ENCODE measurements at places on chromosomes 7 and 10. TPM values are rescaled to one million over a fixed set of nuclear protein-coding genes. Genes with fewer than 3 reads are reported as not detected.

MSMB gene
- not detected for total RNA-seq

ITGA8 gene
- total RNA-seq, result 0.37 TPM

EMX2 gene
- 1.1 TPM for total RNA-seq

CNTNAP2 gene
- 12.9 TPM for total RNA-seq

TUBAL3 gene
- total RNA-seq, result not detected

CYP2E1 gene
- 0.49 TPM for total RNA-seq

FZD1 gene
- 9.2 TPM for total RNA-seq

DNA sequence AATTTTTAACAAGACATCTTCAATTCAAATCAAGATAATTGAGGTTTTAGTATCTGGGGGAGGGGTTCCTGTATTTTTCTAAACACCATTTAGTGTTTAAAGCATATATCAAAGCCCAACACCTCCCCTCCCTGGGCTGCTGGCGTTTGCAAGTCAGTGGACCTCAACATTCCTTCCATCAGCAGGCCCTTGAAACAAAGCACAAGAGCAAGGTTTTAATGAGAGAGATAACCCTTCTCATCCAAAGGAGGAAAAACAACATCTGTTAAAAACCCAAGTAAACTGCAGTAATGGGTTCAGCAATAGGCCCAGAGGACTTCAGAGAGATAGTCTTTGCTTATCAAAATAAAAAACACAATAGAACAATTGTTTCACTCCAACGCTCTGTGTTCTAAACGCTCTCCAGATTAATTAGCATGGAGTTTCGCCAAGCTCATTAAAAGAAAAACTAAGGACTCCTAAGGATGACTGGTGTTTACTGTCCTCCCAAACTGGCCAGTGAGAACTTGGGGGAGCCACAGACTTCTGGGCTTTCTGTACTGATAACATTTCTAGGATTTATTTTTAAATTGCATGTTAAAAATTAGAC lies 2.5 kb downstream of the JCAD start:
- no peak overlapping the region for H3K27ac ChIP-seq
- H3K4me1 ChIP-seq, result peaks cover 19% of the 10 kb centered on the region
- H3K27me3 ChIP-seq, result peaks cover 55% of the 10 kb centered on the region
- H3K36me3 ChIP-seq, result no peaks in the 10 kb centered on the region

GRCh38 chr7:149093228-149093627 lies 2.7 kb upstream of the ZNF786 start:
- H3K4me3 ChIP-seq, result peak overlapping the region; percentile 77
- H3K36me3 ChIP-seq, result peaks cover 5% of the 10 kb centered on the region
- peaks cover 15% of the 10 kb centered on the region for H3K4me1 ChIP-seq
- H3K27me3 ChIP-seq, result no peaks in the 10 kb centered on the region
- no peak overlapping the region for H3K27ac ChIP-seq
- no peak for DNase-seq

GRCh38 chr7:116509982-116510579 lies 10.5 kb downstream of the CAV2 start:
- peaks cover 10% of the 10 kb centered on the region for H3K4me1 ChIP-seq
- no peak overlapping the region for H3K4me3 ChIP-seq
- DNase-seq, result no peak
- H3K36me3 ChIP-seq, result no peaks in the 10 kb centered on the region
- H3K27ac ChIP-seq, result no peak overlapping the region

- H3K27ac ChIP-seq, result no peak overlapping the region
- no peaks in the 10 kb centered on the region for H3K36me3 ChIP-seq
- H3K4me1 ChIP-seq, result no peaks in the 10 kb centered on the region
- no peak for DNase-seq
Observed at GRCh38 chr7:98329791-98330373, 48.4 kb downstream of the BRI3 start.

Data from neural crest cell (in vitro differentiated cells).